ENCODE measurements at places on chromosomes 5 and 9.
A peak's percentile ranks its signal among the peaks of the same experiment; 100 is the strongest.

- no peak for DNase-seq
Measured at GRCh38 chr9:78857373-78858225, 560.7 kb downstream of the PSAT1 start.

DNA sequence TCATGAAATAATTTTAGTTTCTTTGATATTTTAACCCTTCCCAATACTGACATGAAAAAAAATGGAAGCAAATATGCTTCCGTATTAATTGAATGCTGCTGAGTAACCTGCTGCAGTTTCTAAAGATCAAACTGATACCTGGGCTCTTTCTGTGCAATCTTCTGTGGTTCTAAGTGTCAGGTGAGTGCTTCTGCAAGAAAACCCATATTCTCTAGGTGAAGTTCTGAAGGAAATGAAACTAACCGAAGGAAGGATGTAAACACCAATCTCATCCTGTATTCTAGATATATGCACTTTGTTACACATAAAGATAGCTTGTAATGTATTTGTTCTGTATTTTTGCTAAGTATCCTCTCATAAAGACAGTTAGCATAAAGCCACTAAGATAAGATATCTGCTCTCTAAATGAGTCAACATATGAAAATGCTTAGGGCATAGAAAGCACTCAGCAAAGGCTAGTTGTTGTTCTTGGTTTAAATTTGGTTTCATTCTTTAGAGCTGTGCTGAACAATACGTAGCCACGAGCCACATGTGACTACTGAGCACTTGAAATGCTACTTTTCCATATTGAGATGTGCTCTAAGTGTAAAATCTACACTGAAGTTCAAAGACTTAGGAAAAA, 52.0 kb downstream of the ITGA2 start:
- peak; percentile 37 for DNase-seq

GRCh38 chr5:135249658-135250057, 149.4 kb downstream of the MACROH2A1 start:
- no peak for DNase-seq

DNA sequence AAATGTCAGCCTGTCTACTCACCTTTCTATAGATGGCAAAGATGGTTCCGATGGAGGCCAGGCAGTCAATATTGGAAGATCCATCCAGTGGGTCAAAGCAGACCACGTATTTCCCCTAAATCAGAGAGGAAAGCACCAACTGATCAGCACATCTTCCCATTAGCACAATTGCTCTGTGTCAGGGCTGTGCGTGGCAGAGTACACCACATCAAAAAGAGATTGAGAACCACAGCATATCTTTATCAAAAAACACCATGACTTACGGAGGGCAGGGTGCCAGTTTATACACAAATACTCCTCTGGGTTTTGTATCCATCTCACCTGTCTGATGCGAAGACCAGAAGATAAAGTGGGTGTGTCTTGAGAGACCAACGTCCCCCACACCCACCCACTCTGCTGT, 9.1 kb downstream of the FBP2 start:
- DNase-seq: no peak

DNA sequence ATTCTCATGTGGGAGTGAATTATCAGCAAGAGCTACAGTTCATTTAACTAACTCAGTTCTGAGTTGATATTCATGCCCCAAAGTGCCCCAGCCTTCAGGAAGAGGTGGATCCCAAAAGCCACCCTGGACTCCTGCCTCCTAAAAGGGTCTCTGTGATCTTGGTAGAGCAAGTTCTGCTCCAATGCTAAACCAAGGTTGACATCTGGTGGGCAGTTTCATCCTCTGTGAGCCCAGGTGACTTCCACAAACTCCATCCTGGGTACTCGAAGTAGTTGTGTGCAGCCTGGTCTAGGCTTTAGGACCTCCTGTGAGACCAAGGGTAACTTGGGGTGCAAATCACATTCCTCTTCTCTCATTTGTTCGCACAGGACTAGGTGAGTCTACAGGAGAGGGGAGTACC, 816.8 kb downstream of the MTRR start:
- DNase-seq: no peak

DNA sequence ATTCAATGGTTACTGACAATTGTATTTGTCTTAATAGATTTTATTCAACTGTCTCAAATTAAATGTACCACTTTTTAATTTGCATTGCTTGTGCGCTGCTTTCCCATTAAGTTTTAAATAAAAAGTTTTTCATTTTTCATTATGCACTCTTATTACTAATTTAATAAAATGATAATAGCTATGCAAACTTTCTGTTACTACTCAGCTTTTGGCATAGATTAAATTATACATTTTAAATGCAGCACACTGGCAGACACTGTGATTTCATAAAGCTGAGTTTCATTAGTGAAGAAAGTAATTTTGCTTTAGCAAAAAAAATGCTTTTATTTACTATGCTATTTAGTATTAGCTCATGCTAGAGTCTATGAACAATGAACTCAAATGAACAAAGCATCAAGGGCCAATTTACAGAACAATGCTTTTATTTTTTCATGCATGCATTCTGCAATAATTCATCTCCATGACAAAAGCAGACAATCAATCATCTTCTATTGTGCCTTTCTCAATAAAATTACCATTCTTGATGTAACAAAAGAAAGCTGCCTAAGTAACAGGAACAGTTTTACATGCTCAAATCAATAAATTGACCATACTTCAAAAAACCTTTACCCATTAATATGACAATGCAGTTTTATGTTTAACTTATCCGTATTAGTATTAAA, 595.2 kb upstream of the ARRDC3 start:
- DNase-seq: no peak

DNA sequence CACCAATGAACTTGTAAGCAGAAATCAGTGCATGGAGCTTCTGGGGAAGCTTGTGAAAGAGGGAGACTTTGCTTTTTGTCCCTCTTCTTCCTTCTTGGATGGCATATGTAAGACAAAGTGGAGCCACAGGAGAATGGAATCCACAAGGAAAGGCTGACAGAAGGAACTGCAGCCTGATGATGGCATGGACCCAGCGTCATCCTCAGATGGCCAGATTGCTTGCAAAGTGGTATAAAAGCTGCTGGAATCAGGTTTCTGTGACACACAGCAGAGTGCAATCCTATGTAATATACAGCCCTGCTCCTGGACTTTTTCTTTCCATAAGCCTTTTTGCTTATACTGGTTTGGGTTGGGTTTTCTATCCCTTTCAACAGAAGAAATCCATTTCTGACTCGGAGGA, 31.4 kb upstream of the SPARC start:
- no peak for DNase-seq

All from CD4-positive, CD25-positive, alpha-beta regulatory T cell (primary cell).